Stimulated activated memory B cell treated with anti-CD40 and anti-IgM and Interleukin-4, amounts not matched to agents 10 μg/mL and 1 μg/mL and 100 μg/mL, for 72 hours (primary cell): ENCODE measurements at places on chromosomes 4 and X.

- no peak for ATAC-seq
Measured at GRCh38 chr4:71466775-71467174, 128.0 kb downstream of the SLC4A4 start.

- no peak for ATAC-seq
Measured at GRCh38 chrX:68041110-68041509, 392.2 kb downstream of the OPHN1 start.

- no peak for ATAC-seq
Measured at GRCh38 chr4:11497212-11497806, 68.6 kb upstream of the HS3ST1 start.

- no peak for ATAC-seq
Measured at GRCh38 chrX:2172359-2172758, 328.4 kb downstream of the DHRSX start.

DNA sequence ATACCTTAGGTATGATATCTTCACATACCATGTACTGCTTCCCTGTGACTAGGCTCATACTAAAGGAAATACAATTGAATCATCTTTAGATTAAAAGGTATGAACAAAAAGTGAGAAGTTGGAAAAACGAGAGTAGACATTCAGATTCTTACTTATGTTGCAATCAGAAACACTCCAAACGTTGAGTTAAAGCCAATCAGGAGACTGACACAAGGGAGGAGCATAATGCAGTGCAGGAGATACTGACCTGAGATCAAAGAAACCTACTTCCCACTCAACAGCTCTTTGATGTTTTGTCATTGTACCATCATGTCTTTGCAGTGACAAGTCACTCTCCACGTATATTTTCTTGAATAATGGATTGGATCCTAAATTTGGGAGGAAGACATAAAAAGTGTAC lies 8.9 kb upstream of the PCDH18 start:
- no peak for ATAC-seq

DNA sequence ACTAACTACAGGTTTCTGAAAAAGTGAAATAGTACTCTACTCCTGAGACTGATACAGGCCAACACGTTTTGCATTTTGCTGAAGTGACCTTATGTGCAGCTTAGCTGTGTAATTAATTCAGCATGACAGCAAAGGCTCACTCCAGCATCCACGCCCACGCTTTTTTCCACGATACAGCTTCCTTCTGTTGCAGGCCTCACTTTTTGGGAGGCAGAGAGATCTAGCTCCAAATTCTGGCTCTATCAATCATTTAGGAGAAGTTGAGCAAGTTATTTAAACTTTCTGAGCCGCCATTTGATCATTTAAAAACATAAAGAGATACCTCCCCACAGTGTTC lies 160.3 kb downstream of the AFAP1 start:
- ATAC-seq: no peak

DNA sequence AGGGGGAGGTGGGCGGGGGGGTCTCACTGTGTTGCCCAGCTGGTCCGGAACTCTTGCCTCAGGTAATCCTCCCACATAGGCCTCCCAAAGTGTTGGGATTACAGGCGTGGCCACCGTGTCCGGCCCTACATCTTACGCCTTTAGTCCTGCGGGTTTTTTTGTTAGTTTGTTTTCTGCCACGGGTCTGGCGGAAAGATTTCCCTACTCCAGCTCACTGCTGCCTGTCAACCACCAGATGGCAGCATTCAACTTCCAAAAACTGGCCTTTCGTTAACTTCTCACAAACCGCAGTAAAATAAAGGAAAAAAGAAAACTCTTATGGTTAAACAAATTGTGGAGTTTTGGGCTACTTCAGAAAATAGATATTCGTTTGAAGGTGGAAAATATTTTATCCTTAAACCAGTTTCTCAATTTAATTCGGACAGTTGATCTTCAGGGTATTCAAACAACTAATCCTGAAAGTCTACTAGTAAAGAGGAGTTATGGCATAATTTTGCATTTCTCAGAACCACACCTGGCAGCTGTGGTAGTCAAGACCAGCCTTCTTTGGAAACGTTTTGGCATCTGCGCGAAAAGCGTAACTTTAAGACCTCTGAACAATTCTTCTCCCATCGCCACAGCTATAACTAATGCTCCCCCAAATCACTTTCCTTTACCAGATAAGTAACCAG lies 41.1 kb downstream of the LUZP4 start:
- ATAC-seq: no peak

- no peak for ATAC-seq
Measured at GRCh38 chrX:22652596-22652995, 347.2 kb upstream of the DDX53 start.

DNA sequence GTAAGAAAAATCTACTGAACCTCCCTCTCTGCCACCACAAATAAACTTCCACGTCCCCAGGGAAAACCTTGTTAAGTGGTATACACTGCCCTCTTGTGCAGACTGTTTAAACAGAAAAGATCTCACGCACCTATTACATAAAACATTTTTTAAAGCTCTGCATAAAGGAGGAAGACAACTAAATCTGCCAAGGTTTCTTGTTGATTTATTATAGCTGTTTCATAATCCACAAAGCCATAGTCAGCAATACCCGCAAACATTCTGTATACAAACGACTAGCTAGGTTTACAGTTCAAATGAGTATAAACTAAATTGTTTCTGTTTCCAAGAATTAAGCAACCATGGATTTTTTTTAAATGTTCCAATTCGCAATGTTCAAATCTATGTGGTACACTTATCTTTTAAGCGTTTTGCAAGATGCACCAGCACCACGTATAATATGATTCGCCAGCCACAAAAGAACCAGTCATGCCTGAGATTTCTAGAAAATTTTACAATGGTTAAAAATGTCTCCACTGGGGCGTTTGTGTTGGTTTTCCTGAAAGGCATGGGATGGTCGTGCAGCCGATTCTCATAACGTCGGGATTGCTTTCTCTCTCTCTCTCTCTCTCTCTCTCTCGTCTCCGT lies 164.6 kb downstream of the PRKX start:
- ATAC-seq: no peak

DNA sequence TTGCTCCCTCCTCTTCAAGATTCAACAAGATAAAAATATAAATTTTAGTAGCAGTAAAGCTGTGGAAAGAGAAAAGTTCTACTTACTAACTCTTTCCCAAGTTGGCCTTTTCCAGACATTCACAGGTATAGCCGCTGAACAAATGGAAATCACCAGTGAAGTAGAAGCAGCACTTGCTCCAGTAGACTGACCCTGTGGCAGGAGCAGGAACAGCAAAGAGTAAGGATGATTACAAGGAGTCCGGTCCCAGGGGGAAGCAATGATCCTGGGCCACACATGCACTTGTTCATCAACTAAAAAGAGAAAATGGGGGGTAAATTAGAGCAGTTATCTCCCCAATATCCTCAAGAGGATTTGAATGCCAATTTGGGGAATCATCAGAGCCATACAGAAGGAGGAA lies 184.9 kb downstream of the NAF1 start:
- no peak for ATAC-seq
